Transverse colon (tissue), 4 donors: ENCODE measurements at places on chromosomes 3 and 15. TPM values are rescaled to one million over a fixed set of nuclear protein-coding genes. Genes with fewer than 3 reads are reported as not detected.

DNA sequence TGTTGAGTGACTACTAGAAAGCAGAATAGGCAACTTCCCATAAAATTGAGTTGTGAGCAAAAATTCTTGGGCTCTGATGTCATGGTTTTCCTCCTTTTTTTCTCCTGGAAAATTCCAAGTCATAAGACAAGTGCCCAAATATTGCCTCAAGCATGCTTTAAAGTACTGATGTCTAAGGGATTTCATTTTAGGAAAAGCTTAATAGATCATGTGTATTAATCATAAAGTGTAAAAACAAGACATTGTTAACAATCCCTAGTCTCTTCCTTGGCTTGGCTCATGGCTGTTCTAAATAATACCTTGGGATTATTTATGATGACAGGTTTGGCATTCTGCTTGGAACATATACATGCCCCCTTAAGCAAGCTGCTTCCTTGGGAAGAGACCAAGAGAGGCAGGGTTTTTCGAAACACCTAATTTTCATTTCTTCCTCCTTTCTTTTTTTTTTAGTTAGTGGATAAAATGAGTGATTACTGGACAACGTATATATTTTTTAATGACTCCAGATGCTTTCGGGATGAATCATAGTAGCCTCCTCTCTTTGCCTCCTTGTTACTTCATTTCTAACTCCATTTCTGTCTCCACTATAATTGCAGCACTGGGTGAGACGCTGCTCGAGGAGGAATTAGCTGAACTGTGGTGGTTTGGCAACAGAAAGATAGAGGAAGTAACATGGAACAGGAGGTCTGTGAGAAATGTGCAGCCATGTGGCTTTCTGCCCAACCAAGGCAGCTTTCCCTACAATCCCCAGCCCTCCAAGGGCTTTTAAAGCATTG lies 104.9 kb downstream of the TPRG1 start:
- no peak overlapping the region for H3K27ac ChIP-seq
- DNase-seq: peak; percentile 9
- H3K27me3 ChIP-seq: no peaks in the 10 kb centered on the region
- H3K4me1 ChIP-seq: peaks cover 5% of the 10 kb centered on the region
- no peak overlapping the region for H3K4me3 ChIP-seq

DNA sequence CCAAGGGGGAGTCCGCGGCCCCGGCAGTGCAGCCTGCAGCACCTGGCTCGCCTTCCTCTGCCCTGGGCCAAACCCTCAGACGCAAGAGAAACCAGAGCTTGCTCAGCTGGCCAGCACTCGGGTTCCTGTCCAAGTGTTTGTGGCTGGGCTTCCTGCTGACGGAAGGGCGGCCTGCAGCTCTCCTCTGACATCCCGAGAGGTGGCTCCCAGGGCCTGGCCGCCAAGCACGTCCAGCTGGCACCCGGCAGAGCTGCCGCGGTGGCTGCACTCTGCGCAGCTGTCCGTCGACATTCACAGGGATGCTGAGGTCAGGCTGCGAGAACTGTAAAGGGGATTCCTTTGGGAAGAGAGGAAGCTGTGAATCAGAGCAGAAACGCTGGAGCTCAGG lies 85.6 kb downstream of the CPN2 start:
- H3K27me3 ChIP-seq: no peaks in the 10 kb centered on the region
- peak; percentile 60 for DNase-seq
- H3K27ac ChIP-seq: peak overlapping the region; percentile 65
- H3K4me1 ChIP-seq: peaks cover 25% of the 10 kb centered on the region

GRCh38 chr3:157129803-157130466 lies 30.0 kb downstream of the CCNL1 start:
- H3K4me3 ChIP-seq: no peak overlapping the region
- H3K36me3 ChIP-seq: no peaks in the 10 kb centered on the region
- H3K27ac ChIP-seq: peak overlapping the region; percentile 91
- H3K4me1 ChIP-seq: peaks cover 62% of the 10 kb centered on the region

GRCh38 chr3:177119829-177120228 lies 77.5 kb downstream of the TBL1XR1 start:
- no peaks in the 10 kb centered on the region for H3K36me3 ChIP-seq
- peaks cover 27% of the 10 kb centered on the region for H3K4me1 ChIP-seq
- no peaks in the 10 kb centered on the region for H3K27me3 ChIP-seq
- H3K4me3 ChIP-seq: no peak overlapping the region

DNA sequence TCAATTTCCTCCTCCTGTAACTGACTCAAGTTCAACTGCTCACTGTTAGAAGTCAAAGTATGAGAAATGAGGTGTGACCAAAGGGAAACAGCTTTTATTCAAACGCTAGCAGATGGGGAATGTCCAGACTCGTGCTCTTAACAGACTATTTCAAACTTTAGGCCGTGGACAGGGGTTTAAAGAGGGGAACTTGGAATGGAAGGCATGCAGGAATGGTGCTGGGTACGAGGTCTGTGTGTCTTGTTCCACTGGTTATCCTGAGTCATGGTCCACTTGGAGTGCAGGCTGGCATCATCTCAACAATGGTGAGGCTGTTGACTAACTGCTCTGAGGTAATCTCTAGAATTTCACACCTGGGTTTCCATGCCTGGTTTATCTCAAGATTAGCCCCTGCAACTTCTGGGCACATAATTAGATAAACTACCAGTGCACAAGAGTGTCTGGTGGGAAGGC lies 22.9 kb upstream of the DNAAF4 start:
- no peak overlapping the region for H3K4me3 ChIP-seq
- H3K4me1 ChIP-seq: no peaks in the 10 kb centered on the region
- H3K27ac ChIP-seq: no peak overlapping the region
- no peaks in the 10 kb centered on the region for H3K27me3 ChIP-seq
- no peak for DNase-seq
- H3K36me3 ChIP-seq: no peaks in the 10 kb centered on the region

- H3K27ac ChIP-seq: no peak overlapping the region
- H3K36me3 ChIP-seq: no peaks in the 10 kb centered on the region
- no peak overlapping the region for H3K4me3 ChIP-seq
- no peaks in the 10 kb centered on the region for H3K27me3 ChIP-seq
- DNase-seq: no peak
These were observed 25.5 kb downstream of the ST3GAL6 start for GRCh38 chr3:98788651-98789050.

DNA sequence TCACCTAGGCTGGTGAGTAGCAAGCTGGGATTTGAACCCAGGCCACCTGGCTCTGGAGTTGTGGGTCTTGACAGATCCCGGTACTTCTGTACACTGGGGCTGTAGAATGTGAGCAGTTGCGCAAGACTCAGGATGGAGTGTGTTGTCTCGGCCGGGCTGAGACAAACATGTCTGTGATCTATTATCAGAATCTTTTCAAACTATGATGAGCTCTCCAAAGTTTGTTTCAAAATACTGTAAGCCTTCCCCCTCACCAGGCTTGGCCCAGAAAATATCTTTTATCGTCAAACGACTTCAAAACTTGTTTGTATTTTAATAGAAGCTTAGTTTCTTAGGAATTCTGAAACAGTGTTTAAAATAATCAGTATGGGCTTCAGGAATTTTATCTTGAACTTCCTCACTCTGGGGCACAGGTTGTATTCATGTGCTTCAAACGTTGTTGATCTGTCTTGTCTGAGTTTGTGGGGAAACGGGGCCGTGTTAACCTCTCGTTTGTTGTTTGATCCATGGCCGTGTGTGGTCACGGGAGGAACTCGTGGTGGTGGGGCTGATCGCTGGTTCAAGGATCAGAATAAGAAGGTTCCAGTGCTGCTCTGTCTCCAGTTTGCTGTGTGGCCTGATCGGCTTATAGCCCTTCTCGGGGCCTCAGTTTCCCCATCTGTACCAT lies 40.3 kb upstream of the TFRC start:
- no peaks in the 10 kb centered on the region for H3K36me3 ChIP-seq
- no peaks in the 10 kb centered on the region for H3K27me3 ChIP-seq
- H3K4me1 ChIP-seq: no peaks in the 10 kb centered on the region
- H3K4me3 ChIP-seq: no peak overlapping the region
- no peak for DNase-seq

DNA sequence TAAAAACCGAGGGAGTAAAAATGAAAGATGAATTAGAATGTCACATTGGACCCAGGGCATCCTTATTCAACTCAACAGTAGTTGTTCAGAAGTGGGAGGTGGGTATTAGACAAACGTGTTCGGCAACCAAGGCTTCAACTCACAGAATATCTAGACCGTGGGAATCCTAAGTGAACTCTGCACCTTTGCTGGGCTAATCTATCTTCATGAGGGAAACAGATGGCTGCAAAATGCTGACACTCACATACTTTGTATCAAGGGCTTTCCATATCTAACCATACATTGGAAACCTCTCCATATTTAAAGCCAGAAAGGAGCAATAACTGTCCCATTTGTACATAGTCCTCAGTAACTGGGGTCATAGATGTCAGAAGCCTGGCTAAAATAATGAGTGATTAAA lies 20.9 kb downstream of the PLSCR1 start:
- H3K36me3 ChIP-seq: peaks cover 23% of the 10 kb centered on the region
- H3K27ac ChIP-seq: no peak overlapping the region
- H3K4me3 ChIP-seq: no peak overlapping the region
- no peak for DNase-seq

DNA sequence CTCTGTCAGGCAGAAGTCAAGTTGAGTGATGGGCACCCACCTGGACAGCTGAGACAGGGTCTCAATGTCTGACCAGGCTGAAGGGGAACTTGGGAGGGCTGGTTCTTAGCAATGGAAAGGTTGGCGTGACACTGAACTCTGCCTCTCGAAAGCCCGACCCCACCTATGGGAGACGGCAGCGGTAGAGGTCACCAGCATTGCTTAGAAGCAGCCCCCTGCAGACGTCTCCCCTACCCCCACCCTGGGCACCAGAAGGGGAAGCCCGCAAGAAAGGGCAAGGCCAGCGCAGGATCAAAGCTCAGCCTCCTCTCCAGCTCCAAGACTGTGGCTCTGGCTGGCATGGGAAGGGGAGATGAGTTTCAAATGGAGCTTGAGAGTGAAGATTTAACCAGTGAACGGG lies 184.8 kb upstream of the LYSMD4 start:
- H3K4me1 ChIP-seq: no peaks in the 10 kb centered on the region
- H3K27me3 ChIP-seq: peaks cover 6% of the 10 kb centered on the region
- H3K27ac ChIP-seq: no peak overlapping the region
- no peak overlapping the region for H3K4me3 ChIP-seq

GRCh38 chr3:48012659-48013058 lies 3.6 kb downstream of the MAP4 start:
- H3K4me1 ChIP-seq: peaks cover 30% of the 10 kb centered on the region
- no peak overlapping the region for H3K4me3 ChIP-seq
- no peaks in the 10 kb centered on the region for H3K27me3 ChIP-seq
- peak overlapping the region; percentile 81 for H3K27ac ChIP-seq
- no peaks in the 10 kb centered on the region for H3K36me3 ChIP-seq

GRCh38 chr3:13500133-13500885 lies 20.2 kb downstream of the HDAC11 start:
- no peak overlapping the region for H3K27ac ChIP-seq
- no peak overlapping the region for H3K4me3 ChIP-seq
- DNase-seq: no peak
- no peaks in the 10 kb centered on the region for H3K27me3 ChIP-seq
- no peaks in the 10 kb centered on the region for H3K36me3 ChIP-seq

- H3K27me3 ChIP-seq: peaks cover 11% of the 10 kb centered on the region
- H3K4me3 ChIP-seq: no peak overlapping the region
- no peak for DNase-seq
- peak overlapping the region; percentile 32 for H3K27ac ChIP-seq
These were observed 242.6 kb upstream of the RGMA start for GRCh38 chr15:93331545-93332167.

- H3K4me1 ChIP-seq: peaks cover 16% of the 10 kb centered on the region
- no peak for DNase-seq
- H3K27me3 ChIP-seq: no peaks in the 10 kb centered on the region
These were observed 3.5 kb downstream of the SEC13 start for GRCh38 chr3:10317311-10317960.

DNA sequence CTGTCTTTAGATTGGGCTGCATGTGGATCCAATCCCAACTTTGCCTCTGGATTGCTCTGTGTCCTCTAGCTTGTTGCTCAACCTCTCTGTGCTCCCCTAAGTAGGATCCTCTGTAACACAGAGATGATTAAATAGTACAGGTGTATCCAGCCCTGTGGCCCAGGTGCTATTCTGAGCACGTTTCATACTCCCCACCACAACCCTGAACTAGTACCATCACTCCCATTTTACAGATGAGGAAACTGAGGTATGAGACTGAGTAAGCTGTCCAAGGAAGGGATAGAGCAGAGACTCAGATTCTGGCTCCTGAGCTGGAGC lies 7.2 kb downstream of the ISG20 start:
- H3K27ac ChIP-seq: no peak overlapping the region
- H3K27me3 ChIP-seq: no peaks in the 10 kb centered on the region
- no peak for DNase-seq
- H3K36me3 ChIP-seq: no peaks in the 10 kb centered on the region
- no peak overlapping the region for H3K4me3 ChIP-seq

GRCh38 chr15:56038015-56038414 lies 44.6 kb upstream of the NEDD4 start:
- no peak overlapping the region for H3K4me3 ChIP-seq
- no peaks in the 10 kb centered on the region for H3K36me3 ChIP-seq
- H3K27ac ChIP-seq: no peak overlapping the region
- DNase-seq: no peak
- H3K4me1 ChIP-seq: no peaks in the 10 kb centered on the region

DNA sequence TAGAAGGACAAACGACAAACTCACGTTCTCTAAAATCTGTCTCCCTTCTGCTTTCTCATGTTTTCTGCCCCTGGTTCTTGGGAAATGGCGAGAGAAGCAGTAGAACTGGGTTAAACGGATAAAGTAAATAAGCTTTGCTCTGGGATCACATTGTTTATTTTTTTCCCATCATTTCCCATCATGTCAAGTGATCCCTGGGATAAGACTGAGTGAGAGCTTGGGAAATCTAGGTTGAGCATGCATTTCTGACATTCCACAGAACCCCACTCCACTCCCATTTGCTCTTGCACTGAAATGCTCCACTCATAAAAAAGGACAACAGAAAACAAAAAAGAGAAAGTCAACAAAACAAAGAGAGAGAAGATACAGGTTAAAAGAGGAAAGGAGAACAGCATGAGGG lies 69.1 kb downstream of the SEMA6D start:
- no peak overlapping the region for H3K4me3 ChIP-seq
- no peak overlapping the region for H3K27ac ChIP-seq
- no peak for DNase-seq
- no peaks in the 10 kb centered on the region for H3K27me3 ChIP-seq

GRCh38 chr3:123068601-123069381 lies 2.0 kb downstream of the PDIA5 start:
- no peak overlapping the region for H3K4me3 ChIP-seq
- H3K27me3 ChIP-seq: no peaks in the 10 kb centered on the region
- no peaks in the 10 kb centered on the region for H3K36me3 ChIP-seq
- H3K4me1 ChIP-seq: peaks cover 24% of the 10 kb centered on the region
- no peak for DNase-seq

- no peak for DNase-seq
- H3K4me3 ChIP-seq: no peak overlapping the region
- H3K4me1 ChIP-seq: no peaks in the 10 kb centered on the region
These were observed 51.9 kb downstream of the ETFA start for GRCh38 chr15:76259392-76259791.

The SAMMSON gene
- not detected for total RNA-seq

The MORC1 gene
- not detected for total RNA-seq

The ITIH1 gene
- not detected for total RNA-seq

The GOLGA8N gene
- 6.7 TPM for total RNA-seq

The CLRN1 gene
- total RNA-seq: not detected

The SST gene
- 14.2 TPM for total RNA-seq
